HCT116 (cell line): ENCODE measurements at places on chromosomes 7 and 10. TPM values are rescaled to one million over a fixed set of nuclear protein-coding genes. Genes with fewer than 3 reads are reported as not detected.

ARPC1A gene
- 250 TPM for total RNA-seq

C7orf57 gene
- total RNA-seq: 0.15 TPM

AGAP4 gene
- total RNA-seq: 14.9 TPM

PLEKHS1 gene
- total RNA-seq: not detected

ARPC1B gene
- 192 TPM for total RNA-seq

FAM107B gene
- 41.6 TPM for total RNA-seq

IDI2 gene
- not detected for total RNA-seq

GPNMB gene
- total RNA-seq: 2.8 TPM

PTPRN2 gene
- 2.1 TPM for total RNA-seq

TRIL gene
- total RNA-seq: not detected

EMX2 gene
- not detected for total RNA-seq

TRIM73 gene
- total RNA-seq: 8.8 TPM

ATRNL1 gene
- total RNA-seq: 1.3 TPM

TUBB8 gene
- total RNA-seq: 0.39 TPM

UNCX gene
- not detected for total RNA-seq

GNAT3 gene
- total RNA-seq: not detected

SLC26A3 gene
- total RNA-seq: 0.54 TPM

NEUROD6 gene
- total RNA-seq: not detected

RGR gene
- not detected for total RNA-seq

FOXI2 gene
- not detected for total RNA-seq

AKR1D1 gene
- 0.10 TPM for total RNA-seq

HDAC9 gene
- total RNA-seq: 4.3 TPM

FKBP6 gene
- not detected for total RNA-seq

TDRD1 gene
- not detected for total RNA-seq

SPDYE2 gene
- not detected for total RNA-seq

WEE2 gene
- total RNA-seq: not detected

FGL2 gene
- total RNA-seq: not detected

TMEM60 gene
- 10.3 TPM for total RNA-seq

CRTAC1 gene
- total RNA-seq: 0.20 TPM

SLC13A1 gene
- not detected for total RNA-seq

TBC1D12 gene
- 7.1 TPM for total RNA-seq

AGBL3 gene
- total RNA-seq: 1.9 TPM

OR2A5 gene
- total RNA-seq: not detected

ACSM6 gene
- not detected for total RNA-seq

DPP6 gene
- total RNA-seq: not detected

SPDYE1 gene
- total RNA-seq: not detected

ASB15 gene
- not detected for total RNA-seq

AKR1C4 gene
- total RNA-seq: not detected

ADAM12 gene
- total RNA-seq: not detected

PTPN20 gene
- total RNA-seq: not detected

FAM25C gene
- total RNA-seq: not detected

ACSL5 gene
- 195 TPM for total RNA-seq

HYCC1 gene
- 23.5 TPM for total RNA-seq

CREB5 gene
- total RNA-seq: 0.49 TPM

NEUROG3 gene
- total RNA-seq: not detected
